ENCODE measurements at places on chromosomes 3 and 15.

GRCh38 chr3:39385456-39386090, 2.4 kb downstream of the SLC25A38 start:
- DNase-seq = no peak

DNA sequence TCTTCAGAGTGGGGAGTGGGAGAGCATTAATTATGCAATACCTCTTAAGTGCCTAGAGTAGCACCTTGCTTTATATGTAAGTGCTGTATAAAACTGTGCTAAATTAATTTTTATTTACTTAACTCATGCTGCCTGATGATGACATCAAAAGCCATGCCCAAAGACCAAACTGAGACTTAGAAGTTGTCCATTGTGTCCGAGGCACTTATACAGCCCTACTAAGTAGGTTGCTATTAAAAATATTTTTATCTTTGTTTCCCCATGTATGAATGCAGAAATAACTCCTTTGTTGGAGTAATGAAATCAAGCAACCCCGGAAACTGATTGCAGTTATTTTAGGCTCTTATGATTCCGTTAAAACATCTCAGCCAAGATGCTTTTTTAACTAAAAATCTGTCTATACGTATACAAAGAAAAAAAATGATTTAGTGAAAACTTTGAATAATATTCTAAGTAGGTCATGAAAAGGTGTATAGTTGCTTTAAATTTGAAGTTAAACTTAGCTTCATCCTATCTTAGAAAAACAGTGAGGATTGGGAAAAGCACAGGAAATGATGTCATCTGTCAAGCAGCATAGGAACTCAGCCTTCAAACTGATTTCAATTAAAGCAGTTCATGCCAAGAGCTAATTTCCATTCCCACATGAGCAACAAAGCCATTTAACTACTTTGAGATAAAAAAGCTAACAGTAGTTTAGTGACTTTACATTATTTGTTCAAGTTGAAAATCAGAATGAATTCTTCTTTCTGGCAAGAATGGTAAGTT, 43.0 kb downstream of the FBN1 start:
- DNase-seq = no peak

GRCh38 chr15:71410347-71410746, 295.1 kb downstream of the THSD4 start:
- no peak for DNase-seq

DNA sequence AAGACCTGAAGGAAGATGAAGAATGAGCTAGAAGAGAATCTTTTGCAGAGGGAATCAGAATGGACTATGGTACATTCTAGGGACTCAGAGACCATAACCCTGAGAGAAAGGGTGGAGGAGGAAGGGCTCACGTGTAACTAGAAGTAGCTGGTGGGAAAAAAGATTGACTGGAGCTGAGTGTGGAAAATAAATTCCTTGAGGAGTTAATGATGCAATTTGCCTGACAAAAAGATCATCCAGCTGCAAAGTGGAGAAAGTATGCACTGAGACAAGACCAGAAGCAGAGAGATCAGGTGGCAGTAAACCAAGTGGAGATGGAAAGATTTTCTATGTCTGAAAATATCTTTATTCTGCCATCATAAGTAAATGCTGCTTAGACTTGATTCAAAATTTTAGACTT, 52.9 kb upstream of the TBL1XR1 start:
- no peak for DNase-seq

DNA sequence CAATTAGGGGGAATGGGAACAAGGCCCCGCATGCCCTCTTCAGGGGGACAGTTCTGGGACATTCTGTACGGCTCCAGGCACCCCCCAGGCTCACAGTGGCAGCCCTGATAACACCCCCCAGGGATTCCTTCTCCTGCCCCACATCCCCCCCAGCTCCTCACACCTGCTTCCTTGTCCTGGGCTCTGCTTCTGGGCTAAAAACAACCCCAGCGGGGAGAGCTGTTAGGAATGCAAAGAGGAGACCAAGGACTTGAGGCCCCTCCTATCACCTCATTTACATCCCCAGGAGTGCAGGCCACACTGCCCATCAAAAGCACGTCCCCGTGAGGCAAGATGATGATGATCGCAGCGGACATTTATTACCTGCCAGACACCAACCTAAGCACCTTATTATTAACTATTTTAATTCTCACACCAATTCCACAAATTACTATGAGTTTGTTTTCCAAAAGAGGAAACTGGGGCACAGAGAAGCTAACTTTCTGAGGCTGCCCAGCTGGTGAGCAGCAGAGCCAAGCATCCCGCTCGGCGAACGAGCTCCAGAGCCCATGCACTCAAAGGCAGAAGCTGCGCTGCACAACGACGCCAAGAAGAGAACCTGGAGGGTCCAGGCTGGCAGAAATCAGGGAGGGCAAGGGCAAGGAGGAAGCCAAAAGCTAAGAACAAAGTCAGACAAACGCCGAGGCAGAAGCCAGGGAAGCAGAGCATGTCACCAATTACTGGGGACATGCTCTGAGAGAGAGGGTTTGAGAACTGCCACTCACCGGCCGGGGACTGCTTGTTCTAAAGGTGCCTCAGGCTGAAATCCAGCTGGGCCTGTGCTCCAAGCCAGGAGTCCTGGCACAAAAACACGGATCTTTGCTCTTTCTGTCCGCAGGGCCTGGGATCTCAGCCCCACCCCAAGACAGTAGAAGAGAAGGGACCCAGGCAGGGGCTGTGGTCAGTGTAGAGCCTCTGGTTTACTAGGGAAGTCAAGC, 76.2 kb upstream of the NSMCE3 start:
- DNase-seq = no peak

- no peak for DNase-seq
Measured at GRCh38 chr3:56976651-56977560, 83.6 kb upstream of the SPATA12 start.

DNA sequence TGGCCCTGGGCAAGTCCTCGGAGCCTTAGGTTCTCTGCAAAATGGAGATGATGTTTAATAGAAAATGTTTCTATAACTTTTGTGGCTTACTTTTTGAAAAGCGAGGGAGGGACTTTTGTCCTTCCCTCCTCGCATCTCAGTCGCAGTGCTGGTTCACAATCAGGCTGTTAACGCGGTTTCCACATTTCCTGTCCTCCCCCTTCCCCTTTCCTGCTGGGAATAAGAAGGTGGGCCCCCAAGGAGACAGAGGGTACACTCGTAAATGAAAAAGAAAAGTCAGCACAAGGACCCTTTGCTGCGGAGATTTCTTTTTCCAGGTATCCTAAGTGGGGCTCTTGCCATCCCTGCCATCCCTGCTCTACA, 29.5 kb downstream of the ARHGAP31 start:
- DNase-seq = no peak

DNA sequence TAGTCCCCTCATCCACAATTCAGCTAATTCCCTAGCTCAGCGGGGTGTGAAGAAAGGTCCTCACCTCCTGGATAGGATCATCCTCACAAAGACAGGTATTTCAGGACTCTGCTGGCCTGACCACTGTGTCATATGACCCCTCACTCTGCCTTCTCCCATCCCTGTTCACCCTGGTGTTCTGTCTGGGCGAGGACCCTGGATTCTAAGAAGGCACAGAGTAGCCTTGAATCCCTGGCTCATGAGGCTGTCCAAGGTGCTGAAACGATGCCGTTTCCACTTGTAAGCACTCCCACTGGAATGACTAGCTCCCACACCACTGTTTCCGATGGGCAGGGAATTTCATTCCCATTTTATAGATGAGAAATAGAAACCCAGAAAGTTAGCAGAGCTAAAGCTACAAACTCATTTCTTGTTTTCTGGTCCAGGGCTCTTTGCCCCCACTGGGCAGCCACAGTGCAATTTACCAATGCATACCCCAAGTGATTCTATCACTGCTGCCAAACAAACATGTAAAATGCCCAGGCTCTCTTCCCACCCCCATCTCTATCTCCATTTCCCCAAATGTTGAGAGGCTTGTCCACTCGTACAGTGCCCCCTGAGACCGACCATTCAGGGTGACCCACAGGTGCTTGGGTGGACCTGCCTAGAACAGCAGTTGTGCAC, 83.2 kb downstream of the RAB11A start:
- no peak for DNase-seq

DNA sequence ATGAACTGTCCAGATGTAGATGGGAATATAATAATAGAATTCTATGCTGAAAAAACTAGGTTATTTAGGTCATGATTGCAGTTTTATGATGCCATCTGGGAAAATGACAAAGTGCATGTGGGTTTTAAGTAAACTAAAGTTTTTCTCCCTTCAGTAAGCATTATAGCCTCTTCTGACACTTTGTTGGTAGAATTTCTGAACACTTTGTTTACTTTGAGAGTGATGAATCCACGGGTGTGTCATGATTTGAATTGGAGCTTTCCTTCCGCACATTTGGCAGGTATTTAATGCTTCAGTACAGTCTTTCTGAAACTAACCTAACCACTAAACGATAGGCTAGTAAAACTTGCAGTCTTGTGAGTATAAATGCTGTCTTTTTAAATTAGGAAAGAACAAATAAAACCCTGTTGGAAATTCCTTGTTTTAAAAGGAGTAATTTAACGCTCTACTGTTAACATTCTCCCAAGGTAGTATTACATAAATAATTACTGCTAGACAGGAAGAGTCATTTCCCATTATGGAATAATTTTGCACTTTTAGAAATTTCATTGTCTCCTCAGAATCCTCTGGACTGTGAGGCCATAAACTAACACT, 7.0 kb downstream of the FILIP1L start:
- DNase-seq = no peak

DNA sequence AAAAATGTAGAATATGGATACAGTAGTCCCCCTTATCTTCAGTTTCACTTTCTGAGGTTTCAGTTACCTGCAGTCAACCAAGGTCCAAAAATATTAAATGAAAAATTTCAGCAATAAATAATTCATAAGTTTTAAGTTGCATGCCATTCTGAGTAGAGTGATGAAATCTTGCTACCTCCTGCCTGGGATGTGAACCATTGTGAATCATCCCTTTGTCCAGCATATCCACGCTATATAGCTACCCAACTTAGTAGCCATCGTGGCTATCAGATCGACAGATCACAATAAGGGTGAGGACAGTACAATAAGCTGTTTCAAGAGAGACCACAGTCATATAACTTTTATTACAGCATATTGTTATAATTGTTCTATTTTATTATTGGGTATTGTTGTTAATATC, 1.2 kb upstream of the LARS2 start:
- no peak for DNase-seq

DNA sequence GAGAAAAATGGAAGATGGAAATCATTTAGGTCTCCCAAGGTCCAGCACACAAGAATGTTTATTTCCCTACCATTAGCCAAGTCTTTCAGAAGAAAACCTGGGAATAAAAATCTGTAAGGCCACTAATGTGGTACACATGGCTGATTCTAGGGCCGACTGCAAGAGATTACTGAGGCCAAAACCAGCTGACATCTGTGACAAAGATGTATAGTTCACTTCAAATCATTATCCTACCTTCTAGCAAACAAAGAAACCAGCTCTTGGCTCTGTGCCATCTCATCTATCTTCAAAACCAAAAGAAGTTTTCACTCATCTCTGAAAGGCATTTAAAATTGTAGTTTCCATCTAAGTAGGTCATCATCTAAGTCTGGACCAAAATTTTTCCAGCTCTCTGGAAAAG, 43.9 kb downstream of the ERC2 start:
- DNase-seq = no peak

- DNase-seq = no peak
Measured at GRCh38 chr3:65672871-65673815, 365.6 kb downstream of the MAGI1 start.

DNA sequence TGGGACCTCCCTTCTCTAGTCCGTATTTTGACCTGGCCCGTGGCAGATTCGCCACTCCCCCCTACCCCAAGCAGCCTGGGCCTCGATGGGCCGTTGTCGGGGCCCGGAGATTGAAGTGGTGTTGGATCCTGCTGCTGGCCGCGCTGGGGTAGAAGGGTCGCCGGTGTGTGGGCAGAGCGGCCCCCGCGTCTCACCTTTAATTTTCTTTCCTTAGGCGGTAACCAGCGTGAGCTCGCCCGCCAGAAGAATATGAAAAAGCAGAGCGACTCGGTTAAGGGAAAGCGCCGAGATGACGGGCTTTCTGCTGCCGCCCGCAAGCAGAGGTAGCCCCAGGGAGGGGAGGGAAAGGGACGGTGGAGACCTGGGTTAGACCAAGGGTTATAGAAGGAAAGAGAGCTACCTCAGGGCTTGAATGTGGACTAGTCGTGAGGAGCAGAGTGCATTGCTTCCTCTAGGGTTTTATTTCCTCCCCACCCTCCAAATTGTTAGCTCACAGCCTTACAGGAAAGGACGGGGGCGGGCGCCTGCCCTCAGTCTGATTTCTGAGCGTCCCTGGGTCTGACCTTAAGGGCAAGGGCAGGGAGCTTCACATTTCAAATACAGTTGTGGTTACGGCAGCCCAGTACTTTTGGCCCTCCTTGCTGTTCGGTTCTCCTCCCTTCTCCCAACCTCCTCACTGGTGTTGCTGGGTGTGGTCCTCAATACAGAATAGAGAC, 799 bp downstream of the SERF2 start:
- no peak for DNase-seq

DNA sequence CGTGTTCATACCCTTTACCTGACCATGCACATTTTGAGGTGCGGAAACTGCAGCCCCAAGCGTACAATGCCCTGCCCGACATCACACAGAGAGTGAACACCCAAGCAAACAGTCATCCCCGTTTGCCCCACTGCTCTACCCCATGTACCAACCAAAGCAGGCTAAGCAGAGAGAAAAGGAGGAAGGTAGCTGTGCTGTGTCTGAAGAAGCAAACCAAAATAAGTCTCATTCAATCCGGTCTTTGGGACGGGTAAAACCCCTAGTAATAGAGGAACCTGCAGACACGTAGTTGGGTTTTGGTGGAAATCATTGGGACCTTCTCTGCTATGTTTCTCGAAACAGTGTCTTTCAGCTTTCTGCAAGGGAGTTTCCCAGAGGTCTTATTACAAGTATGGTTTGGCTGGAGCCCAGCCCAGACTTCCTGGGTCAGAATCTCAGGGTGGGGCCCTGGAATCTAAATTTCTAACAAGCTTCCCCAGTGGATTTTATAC, 164.6 kb upstream of the HES1 start:
- DNase-seq = no peak

DNA sequence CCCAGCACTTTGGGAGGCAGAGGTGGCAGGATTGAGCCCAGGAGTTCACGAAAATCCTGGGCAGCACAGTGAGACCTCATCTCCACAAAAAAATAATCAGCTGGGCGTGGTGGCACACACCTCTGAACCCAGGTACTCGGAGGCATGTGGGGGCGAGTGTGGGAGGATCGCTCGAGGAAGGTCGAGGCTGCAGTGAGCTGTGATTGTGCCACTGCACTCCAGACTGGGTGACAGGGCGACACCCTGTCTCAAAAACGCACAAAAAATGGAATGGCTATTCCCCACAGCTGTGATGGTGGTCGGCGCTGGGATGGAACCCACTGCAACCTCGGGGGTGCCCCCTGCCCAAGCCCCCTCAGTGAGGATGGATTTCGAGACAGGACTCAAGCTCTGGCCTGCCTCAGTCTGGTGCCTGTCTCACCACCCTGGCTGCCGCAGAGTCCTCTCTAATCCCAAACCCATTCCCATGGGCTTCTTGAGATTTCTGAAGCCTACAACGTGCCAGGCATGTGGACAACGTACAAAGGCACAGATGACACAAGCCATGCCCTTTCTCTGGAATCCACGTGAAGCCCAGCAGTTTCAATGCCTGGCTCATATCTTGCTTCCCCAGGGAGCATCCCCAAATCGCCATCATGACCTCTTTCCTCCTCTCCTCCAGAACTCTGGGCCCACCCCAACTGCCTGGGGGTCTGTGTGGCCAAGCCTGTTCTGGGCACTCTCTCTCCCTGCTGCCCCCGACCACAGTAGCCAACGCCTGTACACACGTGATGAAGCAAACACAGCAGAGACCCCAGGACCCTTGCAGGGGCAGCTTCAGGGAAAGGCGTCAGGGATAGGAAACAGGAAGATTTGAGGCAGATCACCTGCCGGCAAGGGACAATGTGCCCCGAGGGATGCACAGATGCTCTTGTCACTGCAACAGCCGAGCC, 32.4 kb downstream of the ADAMTS17 start:
- no peak for DNase-seq

- DNase-seq = no peak
Measured at GRCh38 chr3:126718561-126719445, 14.8 kb downstream of the CHCHD6 start.
